ENCODE measurements at places on chromosomes 12 and 14.
A peak's percentile ranks its signal among the peaks of the same experiment; 100 is the strongest.

- DNase-seq, result no peak
Measured at GRCh38 chr12:116354534-116354933, 77.0 kb upstream of the MED13L start.

DNA sequence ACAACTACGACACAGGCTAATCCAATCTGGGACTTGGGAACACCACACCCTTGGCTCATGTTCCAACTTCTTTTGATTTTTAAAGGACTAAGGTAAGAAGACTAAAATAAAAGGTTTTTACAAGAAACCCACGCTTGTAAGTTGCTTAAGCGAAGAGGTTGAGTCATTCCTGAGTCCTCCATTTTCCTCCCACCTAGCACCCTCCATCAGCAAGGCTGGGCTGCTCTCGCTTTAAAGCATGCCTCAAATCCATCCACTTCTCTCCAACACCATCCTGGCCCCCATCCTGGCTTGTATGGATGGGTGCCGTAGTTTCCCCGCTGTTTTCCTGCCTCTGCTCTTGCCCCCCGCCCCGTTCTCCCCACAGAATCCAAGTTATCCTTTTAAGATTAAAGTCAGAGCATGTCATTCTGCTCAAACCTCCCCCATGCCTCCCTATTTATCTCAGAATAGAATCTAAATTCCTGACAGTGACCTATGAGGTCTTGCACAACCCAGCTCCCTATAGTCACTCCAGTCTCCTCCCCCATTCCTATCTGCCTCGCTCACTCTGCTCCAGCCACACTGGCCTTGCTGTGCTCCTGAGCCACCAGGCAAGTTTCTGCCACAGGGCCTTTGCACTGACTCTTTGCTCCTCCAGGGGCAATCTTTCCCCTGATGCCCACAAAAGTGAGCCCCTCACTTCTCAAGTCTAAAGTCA, 34.5 kb downstream of the SCARB1 start:
- peak; percentile 94 for DNase-seq

DNA sequence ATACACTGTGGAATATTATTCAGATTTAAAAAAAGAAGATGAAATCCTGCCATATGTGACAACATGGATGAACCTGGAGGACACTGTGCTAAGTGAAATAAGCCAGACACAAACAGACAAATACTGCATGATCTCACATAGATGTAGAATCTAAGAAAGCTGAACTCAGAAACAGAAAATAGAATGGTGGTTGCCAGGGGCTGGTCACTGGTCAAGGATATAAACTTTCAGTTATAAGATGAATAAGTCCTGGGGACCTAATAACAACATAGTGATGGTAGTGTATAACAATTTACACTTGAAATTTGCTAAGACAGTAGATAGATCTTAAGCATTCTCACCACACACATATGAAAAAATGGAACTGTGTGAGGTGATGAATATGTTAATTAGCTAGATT, 161.3 kb upstream of the TMCC3 start:
- DNase-seq, result no peak

DNA sequence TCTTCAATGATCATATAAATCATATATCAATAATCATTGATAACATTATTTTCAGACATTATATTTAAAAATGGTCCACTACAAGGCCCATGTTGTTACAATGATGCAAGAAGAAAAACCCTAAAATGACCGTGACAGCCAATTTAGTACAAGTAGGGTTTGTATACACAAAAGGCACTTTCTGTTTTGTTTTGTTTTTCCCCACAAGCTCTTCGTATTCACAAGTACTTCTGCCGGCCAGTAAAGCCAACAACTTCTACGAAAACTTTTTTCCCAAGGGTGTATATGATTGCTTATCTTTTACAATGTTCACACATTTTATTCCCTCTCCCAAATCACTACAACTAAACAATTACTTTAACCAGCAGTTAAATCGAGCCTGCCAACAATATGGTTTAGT, 9.6 kb downstream of the PTPRB start:
- DNase-seq, result no peak

- DNase-seq, result peak; percentile 91
Measured at GRCh38 chr12:8692573-8692972, 5.2 kb upstream of the RIMKLB start.

GRCh38 chr12:53233671-53234121, 1.7 kb upstream of the RARG start:
- DNase-seq, result no peak

GRCh38 chr14:35632676-35633075, 98.7 kb downstream of the INSM2 start:
- no peak for DNase-seq

DNA sequence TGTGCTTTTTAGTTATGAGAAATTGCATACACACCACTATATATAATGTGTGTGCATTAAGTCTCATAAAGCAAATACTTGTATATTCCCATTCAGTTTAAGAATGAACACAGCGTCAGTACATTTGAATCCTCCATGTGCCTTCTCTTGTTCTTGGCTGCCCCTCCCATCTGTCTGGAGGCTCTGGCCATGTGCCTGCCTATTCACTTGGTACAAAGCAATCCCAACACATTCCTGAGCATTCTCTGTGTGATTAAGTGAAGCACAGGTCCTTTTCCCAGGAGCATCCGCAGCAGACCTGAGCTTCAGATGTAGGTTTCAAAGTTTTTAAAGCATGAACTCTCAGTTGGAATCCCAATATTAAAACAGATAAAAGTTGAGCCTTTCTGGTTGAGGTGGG, 58.7 kb downstream of the POLR3B start:
- peak; percentile 40 for DNase-seq

GRCh38 chr12:107331912-107332311, 238.6 kb upstream of the CRY1 start:
- DNase-seq, result no peak

GRCh38 chr12:69633061-69633460, 22.4 kb upstream of the LRRC10 start:
- DNase-seq, result peak; percentile 51

DNA sequence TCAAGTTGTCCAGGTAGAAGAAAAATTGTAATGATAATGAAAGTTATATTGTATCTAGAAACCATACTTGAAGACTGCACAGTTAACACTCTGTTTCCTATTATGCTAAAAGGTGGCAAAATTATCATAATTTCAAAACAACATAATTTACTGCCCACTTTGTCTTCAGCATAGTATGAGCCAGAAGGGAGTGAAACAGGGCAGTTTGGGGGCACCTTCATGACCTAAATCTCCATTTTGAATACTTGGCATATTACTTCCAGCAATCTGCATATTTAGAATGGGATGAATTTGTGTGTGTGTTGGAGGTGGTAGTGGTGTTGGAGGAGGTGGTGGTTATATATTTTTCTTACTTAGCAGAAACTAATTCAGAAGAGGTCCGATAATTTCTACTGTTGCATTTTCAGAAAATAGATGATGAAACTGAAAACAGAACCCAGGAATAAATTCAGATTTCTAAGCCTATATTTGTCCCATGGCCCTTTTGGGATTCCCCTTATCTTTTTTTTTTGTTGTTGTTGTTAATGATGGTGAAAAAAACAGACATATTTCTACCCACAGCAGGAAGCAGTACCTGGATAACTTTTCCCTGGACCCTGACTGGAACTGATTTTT, 26.6 kb upstream of the FRMD6 start:
- DNase-seq, result no peak

- DNase-seq, result no peak
Measured at GRCh38 chr14:23402296-23403138, 5.6 kb downstream of the MYH6 start.

- no peak for DNase-seq
Measured at GRCh38 chr12:15318841-15319240, 3.5 kb upstream of the PTPRO start.

- no peak for DNase-seq
Measured at GRCh38 chr14:23361763-23362162, 3.2 kb downstream of the EFS start.

- DNase-seq, result no peak
Measured at GRCh38 chr14:99119554-99120525, 152.2 kb downstream of the BCL11B start.

GRCh38 chr14:95458906-95459305, 57.5 kb downstream of the SYNE3 start:
- no peak for DNase-seq

DNA sequence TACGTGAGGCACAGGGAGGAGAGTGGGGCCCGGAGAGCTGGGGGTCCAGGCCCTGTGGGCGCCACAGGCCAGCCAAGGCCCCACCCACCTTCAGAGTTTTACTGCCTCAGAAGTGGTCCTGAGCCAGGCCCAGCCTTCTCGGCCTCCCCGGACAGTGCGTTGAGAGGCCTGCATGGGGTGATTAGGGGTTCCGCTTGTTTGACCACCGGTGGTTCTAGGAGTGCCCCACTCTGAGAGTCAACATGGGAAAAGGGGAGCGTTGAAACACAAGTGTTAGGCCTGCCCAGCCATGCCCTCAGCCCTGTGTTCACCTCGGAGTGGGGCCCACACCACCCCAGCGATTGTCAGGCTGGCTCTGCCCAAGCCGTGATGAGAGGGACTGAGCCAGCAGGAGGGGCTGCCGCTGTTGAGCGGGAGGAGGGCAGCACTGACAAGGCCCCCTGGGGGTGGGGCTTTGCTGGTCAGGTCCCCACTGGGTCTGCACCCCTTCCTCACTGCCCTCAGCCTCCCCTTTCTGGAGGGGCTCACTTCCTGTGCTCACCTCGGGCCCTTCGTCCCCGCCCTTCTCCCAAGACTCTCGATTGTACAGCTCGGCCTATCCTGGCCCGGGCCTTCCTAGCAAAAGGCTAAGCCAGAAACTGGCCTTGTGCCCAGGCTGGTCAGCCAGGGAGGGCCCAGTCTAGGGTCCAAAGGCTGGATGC, 4.8 kb downstream of the CKB start:
- DNase-seq, result no peak

- DNase-seq, result no peak
Measured at GRCh38 chr12:85713373-85713772, 122.8 kb downstream of the RASSF9 start.

- peak; percentile 81 for DNase-seq
Measured at GRCh38 chr14:68987653-68988036, 8.5 kb upstream of the ACTN1 start.

- DNase-seq, result no peak
Measured at GRCh38 chr12:46518169-46518568, 145.6 kb upstream of the SLC38A2 start.

- DNase-seq, result no peak
Measured at GRCh38 chr12:109609342-109609741, 35.7 kb downstream of the MVK start.

- peak; percentile 49 for DNase-seq
Measured at GRCh38 chr12:62260733-62261683, 804 bp downstream of the USP15 start.

DNA sequence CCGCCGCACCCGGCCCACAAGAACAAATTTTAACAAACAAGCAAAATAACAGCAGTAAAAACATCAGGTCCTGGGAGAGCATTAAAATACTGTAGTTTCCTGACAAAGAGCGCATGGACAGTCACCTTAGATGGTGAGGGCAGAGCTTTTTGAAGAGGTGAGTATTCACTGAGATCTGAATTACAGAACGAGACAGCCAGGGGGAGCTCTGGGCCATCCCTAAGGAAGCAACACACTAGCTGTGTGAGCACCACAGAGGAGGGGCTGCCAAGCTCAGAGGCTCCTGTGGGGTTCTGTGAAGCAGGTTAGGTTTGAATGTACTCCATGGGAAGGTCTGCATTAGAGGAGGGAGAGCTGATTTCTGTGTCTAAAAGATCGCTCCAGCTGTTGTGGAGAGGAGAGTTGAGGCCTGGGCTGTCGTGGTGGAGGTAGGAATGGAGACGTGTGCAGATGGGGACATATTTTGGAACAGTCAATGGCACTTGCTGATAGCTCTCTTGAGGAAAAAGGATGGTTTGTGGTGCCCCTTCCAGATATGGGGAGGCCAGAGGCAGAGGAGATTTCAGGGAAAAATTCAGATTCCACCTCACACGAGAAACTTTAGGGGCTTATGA, 72.9 kb downstream of the TRAFD1 start:
- peak; percentile 89 for DNase-seq

DNA sequence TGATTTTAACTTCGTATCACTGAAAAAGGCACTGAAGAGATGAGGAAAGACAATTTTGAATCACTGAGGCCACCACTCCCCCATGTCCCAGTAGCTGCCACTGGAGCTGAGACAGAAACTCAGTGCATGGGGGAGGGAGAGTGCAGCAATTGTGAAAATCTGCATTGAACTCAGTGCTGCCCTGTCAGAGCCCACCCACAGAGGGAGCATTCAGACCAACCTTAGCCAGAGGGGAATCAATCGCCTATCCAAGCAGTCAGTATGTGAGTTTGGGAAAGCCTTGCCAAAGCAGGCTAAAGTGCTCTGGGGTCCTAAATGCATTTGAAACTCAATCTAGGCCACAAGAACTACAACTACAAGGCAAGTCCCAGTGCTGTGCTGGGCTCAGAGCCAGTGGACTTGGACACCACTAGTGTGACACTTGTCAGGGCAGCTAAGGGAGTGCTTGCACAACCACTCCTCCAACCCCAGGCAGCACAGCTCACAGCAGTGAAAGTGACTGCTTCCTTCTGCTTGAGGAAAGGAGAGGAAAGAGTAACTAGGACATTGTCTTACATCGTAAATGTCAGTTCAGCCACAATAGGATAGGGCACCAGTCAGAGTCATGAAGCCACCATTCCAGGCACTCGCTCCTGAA, 13.3 kb downstream of the RNASE3 start:
- DNase-seq, result peak; percentile 71

DNA sequence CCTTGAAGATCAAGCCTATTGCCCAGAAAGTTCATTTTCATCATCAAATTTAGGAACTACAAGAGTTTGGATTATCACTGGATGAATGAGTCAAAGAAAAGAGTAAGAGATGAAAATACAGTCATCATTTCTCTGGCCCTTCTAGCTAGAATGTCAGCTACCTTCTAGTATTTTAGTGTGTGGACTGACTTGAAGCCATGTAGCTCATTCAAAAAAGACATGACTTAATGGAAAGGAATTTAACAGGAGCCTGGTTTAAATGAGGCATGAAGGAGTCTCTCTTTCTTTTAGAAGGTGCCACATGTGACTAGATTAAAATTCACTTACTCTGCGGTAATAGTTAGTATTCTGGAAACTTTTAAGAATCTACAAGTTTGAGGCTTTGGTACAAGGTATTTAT, 7.1 kb downstream of the PTHLH start:
- peak; percentile 57 for DNase-seq

DNA sequence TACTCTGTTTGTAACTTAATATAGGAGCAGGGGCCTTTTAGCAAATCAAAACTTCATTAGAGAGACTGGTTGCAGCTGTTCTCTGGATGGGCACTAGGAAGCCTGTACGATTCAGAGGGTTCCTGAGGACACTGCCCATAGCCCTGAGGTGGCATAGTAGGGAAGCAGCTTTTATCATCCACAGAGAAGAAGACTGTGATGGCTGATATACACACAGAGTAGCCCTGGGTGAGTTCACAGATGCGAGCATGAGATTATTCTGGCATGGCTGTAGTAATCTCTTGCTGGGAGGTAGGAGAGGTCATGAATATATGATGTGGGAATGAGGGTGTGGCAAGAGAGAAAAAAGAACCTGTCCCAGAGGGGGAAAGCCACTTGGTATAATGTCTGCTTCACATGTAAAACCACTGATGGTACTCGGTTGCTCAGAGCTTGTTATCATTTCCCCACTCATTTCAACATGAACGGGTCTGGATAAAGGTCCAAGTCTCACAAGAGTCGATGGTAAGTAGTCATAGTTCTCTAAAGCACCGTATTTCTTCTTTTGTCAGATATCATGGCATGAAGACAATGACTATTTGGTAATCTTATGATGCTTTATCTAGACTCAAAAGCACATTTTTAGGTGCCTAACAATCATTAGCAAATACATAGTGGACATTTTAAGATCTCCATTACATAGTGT, 52.0 kb downstream of the PEBP1 start:
- no peak for DNase-seq

GRCh38 chr12:129779033-129779432, 124.8 kb downstream of the TMEM132D start:
- no peak for DNase-seq
